Head of caudate nucleus (tissue), 42 donors: ENCODE measurements at places on chromosomes 13 and 19.

- no peak for DNase-seq
Observed at GRCh38 chr19:21147540-21147939, 5.7 kb downstream of the ZNF431 start.

GRCh38 chr13:44146138-44146537 lies 227.5 kb upstream of the SERP2 start:
- peak; percentile 26 for DNase-seq

GRCh38 chr13:48477191-48477855 lies 55.6 kb downstream of the RCBTB2 start:
- DNase-seq = no peak

DNA sequence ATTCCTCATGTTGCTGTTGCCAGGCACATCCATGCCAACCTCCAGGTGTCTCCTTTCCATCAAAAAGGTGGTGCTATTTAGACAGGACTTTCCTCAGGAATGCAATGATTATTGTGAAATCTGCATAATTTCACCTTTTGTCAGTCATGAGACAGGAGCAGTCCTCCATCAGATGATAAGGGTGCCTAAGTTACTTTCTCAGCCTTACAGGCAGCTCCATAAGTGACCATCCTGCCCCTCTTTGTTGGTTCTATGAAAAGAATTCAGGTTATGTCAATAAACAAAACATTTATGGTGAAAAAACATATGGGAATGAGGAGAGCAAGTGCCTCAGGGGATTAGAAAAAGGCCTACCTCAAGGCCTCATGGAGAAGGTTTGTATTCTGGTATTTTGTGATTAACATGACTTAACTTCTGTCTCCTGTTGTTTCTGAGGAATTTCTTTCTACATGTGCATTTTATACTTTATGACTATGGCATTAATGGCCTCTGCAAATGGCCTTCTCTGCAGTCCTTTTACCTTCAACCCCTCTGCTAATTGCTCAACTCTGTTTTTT lies 110.3 kb upstream of the DIAPH3 start:
- DNase-seq = no peak

- DNase-seq = no peak
Observed at GRCh38 chr19:8618751-8619150, 8.2 kb upstream of the ADAMTS10 start.

DNA sequence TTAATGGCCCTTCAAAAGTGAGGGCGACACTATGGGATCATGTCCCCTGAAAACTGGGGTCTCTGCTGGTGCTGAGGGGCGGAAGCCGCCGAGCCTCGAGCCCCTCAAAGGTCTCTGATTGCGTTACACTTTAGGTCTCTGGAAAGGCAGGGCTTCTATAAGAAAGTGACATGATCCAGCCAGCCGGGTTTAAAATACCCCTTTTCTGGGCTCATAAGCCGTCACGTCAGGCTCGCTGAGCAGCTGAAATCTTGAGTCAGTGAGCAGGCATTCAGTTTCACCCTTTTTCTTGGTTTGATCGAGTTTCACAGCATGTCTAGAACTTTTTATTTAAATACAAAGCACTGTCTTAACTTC lies 600 bp upstream of the HMGB1 start:
- DNase-seq = no peak

GRCh38 chr13:40333226-40333625 lies 333.2 kb downstream of the FOXO1 start:
- DNase-seq = no peak

GRCh38 chr13:99433543-99434075 lies 67.7 kb upstream of the TM9SF2 start:
- no peak for DNase-seq

DNA sequence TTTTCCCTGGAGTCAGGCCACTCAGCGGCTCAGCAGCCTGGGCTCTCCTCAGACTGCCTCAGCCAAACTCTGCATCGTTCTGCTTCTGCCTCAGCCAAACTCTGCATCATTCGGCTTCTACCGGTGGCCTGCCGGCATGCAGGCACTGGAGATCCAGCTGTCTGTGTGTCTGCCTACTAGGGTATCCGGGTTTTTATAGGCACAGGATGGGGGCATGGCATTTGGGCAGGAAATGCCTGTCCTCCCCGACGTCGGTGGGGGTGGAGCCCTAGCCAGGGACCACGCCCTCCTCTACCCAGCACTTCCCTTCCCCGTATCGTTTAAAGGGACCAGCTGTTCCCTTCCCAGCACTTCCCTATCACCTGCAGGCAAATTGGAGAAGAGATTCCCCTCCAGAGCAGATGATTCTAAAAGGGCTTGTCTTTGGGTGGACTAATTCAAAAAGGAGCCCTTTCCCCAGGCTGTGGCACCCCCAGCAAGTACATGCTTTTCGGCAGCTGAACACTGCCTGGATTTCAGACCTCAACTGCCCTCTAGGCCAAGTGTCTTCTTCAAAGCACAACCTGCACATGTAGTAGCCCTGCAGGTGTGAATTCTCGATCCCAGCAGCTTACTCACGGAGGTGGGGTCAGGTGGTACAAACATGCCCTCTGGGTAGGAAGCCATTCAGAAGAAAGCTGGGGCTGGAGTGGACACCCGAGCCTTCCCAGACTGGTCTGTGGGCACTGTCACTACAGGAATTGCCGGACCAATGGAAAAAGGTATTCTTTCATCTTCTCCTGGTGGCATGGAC lies 25.4 kb upstream of the GPR12 start:
- no peak for DNase-seq

DNA sequence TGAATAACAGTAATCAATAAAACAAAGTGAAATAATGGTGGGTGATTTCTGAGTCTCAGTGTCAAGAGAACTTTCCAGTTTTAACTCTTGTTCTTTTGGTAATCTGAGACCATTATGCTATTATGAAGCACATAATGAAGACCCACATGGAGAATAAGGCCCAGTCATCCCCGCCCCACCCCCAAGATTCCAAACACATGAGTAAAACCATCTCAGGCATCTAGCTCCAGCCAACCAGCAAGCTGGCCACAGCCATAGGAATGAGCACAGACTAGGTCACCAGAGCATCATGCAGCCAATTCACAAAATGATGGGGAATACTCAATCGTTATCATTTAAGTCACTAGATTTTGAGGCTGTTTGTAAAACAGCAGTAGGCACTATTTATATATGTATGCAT lies 1769.0 kb upstream of the PCDH20 start:
- DNase-seq = no peak

GRCh38 chr19:41303954-41304353 lies 6.0 kb upstream of the CCDC97 start:
- DNase-seq = no peak

GRCh38 chr13:30647420-30647819 lies 29.7 kb downstream of the USPL1 start:
- no peak for DNase-seq

DNA sequence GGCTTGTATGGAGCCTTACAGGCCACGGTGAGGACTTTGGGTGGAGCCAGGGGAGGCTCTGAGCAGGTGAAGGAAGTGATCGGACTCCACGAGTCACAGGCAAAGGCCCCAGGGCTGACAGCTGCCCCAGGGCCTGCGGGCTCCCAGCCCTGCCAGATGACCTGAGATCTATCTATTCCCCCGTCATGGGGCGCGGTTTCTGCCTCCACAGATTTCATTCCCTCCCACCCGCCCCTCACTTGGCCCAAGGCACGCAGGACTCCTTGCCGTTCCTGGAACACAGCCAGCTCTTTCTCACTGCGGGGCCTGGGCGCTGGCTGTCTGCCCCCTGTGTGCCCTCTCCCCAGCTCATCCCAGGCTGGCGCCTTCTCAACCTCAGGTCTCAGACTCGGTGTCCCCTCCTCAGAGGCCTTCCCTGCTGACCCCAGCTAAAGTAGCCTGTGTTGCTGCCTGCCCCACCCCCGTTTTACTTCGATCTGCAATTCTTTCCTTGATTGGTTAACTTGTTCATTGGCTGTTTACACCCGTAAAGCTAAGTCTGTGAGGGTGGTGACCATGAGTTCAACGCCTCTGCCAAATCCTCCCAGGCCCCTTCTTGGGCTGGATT lies 13.9 kb upstream of the PAK4 start:
- no peak for DNase-seq

DNA sequence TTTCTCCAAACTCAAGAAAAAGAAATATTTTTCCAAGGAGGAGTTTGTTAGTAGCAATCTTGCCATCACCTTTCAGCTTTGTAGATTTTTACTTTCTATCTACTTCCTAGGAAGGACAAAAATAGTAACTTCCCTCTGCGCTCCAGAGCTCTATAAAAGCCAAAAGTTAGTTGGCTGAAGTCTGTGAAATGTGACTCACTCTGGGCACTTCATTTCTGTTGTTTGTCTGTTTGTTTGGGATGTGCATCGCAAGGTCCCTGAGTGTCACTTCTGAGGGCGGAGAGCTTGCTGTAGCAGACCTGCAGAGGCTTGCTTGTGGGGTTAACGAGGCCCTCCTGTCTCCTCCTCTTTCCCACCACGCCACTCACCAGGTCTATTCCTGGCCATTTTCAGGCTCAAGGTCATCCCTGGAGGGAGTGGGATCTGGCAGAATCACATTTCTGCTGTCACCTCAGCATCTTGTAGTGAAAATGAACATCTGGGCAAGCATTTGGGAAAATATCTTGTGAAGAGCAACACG lies 307.6 kb downstream of the GPC6 start:
- no peak for DNase-seq

GRCh38 chr19:23343434-23344010 lies 51.7 kb downstream of the ZNF91 start:
- DNase-seq = no peak

DNA sequence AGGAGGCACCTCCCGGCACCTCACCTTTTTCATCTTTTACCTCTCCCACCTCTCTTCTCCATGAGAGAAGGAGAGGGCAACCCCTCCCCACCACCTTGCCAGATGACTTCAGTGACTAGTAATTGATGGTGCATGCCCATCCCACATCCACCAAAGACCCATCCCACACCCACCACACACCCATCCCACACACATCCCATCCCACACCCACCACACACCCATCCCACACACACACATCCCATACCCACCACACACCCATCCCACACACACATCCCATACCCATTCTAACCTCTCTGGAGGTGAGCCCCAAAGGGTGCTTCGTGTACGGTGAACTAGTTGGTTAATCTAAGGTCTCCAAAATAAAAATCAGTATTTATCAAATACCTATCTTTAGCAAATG lies 44.7 kb downstream of the STK24 start:
- no peak for DNase-seq

GRCh38 chr19:55811340-55811739 lies 20.5 kb downstream of the NLRP11 start:
- DNase-seq = no peak

DNA sequence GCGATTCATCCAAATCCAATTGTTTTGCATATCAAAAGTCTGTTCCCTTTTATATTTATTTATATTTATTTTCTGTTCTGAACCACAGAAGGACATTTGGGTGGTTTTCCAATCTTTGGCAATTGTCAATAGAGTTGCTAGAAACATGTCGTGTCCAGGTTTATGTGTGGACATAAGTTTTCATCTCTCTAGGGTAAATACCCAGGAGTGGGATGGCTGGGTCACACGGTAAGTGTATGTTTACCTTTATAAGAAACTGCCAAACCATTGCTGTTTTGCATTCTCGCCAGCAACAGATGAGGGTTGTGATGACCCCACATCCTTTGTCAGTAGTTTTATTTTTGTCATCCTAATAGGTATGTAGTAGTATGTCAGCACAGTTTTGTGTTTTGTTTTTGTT lies 12.5 kb downstream of the AP1M1 start:
- no peak for DNase-seq

GRCh38 chr19:19655051-19655594 lies 8.4 kb downstream of the ATP13A1 start:
- DNase-seq = no peak

- DNase-seq = peak; percentile 51
Observed at GRCh38 chr19:38183251-38183897, 40.6 kb downstream of the DPF1 start.

GRCh38 chr19:49852631-49853126 lies 1.7 kb downstream of the PTOV1 start:
- no peak for DNase-seq

- DNase-seq = no peak
Observed at GRCh38 chr19:39502640-39503417, 4.1 kb downstream of the DLL3 start.

DNA sequence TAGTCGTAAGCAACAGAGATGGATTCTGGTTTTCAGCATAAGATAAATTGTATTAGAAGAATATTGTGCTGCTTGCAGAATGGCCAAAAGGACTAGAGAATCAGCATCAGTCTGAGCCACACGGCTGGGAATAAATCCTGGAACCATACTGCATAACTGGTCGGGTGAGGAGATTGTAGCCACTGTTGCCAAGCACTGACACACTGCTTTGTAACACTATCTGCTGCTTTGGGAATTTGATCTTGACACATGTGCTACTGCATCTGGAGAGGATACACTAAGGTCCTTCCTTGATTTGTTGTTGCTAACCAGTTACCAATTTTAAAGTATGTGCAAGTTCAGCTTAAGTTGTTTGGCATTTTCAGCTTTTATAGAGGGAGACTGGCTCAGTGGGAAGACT lies 1.9 kb downstream of the HNRNPA1L2 start:
- no peak for DNase-seq

GRCh38 chr13:64052521-64052920 lies 2636.9 kb upstream of the PCDH20 start:
- DNase-seq = no peak

DNA sequence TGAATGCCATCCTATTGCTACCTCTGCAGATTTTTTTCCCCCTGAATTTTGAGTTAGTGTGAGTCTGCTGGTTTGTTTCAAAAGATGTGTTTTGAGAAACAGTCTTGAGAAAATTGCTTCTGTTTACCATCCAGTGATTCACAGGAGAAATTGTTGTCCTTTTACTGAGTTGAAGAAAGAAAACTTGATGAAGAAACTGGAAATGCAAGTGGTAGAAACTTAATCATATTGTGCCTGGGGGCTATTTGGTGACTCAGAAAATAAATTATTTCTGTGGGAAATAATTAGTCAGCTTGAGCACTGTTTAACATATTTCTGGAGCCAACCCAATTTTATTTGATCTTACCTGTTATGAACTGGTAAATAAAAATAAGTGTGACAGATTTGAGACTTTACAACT lies 35.4 kb downstream of the PAN3 start:
- DNase-seq = no peak

DNA sequence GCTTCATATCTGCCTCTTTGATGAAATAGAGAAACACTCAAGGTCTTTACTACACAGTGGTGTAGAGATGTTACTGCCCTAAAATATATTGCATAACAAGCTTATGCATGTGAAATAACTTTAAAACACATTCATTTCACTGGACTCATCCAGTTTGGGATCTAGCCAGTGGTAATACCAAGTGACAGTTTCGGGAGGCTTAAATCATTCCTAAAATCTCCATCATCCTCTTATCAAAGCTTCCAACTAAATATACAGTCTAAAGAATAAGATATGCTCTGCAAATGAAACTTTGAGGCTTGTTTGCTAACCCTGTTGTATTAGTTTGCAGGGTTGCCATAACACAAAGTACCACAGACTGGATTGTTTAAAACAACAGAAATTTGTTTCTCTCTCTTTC lies 52.8 kb downstream of the THSD1 start:
- no peak for DNase-seq
